ENCODE measurements at places on chromosomes 11 and 22.

DNA sequence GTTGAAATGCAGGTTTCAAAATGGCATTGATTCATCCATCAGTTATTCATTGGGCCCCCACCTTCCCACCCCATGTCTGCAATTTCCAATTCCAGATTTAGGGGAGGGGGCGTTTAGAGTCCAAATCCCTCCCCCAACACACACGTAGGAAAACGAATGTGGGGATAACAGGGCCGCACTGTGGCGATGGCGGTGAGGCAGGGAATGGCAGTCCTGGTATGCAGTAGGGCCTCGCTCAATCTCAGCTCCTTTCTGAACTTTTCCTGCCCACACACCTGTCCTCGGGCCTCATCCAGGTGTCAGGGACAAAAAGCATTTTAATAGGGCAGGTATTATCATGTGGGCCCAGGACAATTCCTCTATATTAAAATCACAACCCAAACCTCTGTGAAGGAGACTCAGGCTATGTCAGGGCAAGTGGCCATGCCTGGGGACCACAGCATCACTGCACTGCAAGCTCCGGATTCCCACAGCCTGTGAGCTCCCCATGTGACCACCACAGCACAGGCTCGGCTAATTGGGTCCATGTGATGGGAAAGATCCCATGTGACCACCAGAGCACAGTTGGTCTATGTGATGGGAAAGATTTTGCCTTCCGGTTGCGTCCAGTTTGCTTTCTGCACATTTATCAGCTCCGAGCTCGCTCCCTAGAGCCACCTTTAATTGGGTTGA is 44.5 kb downstream of the RTL6 start:
- no peak for DNase-seq

GRCh38 chr22:21949948-21950347 is 2.7 kb downstream of the PPM1F start:
- DNase-seq: no peak

DNA sequence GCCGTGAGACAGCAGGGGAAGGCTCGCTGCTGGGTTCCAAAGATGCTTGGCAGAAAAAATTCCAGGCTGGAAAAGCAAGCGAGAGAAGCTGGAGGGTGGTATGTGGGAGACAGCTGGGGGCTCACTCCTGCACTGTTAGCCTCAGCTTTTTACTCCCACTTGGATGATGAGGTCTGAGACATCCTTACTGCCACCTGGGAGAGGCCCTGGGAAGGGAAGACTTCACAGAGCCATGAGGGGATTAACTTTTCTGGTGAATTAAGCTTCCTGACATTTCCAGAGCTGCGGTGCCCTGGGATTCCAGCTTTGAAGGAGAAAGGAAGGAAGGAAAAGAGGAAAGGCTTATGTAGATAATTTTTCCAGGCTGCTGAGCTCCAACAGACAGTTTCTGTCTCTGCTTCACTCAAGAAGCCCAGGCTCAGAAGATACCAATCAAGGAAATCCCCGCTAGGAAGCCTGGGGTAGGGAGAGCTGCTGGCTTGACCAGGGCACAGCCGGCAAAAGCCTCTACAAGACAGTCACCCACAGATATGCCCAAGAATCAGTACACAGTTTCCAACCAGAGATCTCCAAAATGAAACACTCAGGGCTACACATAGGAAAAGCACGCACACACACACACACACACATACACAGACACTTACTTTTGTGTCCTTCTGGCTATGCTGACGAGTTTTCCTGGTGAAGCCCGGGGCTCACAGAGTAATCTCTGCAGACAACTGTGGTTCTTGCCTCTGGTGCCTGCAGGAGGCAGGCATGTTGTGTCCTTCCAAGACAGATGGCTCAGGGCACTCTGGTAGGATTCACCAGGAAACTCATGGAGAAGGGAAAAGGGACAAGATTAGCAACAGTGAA is 907 bp downstream of the MCHR1 start:
- no peak for DNase-seq

DNA sequence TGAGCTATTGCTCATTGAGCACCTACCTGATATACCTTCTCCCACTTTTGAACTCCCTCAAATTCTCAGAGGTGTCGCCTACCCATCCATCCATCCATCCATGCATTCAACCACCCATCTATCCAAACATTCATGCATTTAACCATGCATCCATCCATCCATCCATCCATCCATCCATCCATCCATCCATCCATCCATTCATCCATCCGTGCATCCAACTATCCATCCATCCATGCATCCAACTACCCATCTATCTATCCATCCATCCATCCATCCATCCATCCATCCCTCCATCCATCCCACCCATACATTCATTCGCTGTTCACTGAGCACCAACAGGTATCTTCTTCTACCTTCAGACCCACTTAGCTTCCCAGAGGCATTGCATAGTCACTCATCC is 342.8 kb downstream of the CTTN start:
- DNase-seq: no peak

DNA sequence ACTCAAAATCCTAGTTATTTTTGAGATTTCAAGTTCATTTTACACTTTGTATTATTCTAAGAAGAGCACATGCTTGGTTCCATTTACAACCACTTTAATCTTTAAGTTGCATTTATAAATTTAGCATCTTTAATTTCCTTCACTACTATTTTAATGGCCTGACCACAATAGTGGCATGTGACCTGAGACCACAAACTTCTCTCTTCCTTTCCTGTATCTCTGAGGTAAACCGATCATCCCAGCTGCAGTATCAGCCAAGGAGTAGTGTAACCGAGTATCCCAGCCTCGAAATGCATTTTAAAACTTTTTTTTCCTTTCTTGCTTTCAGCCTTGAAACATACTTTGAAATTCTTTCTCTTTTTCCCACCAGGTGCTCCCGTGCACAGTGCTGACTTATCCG is 28.7 kb upstream of the CBX6 start:
- no peak for DNase-seq

DNA sequence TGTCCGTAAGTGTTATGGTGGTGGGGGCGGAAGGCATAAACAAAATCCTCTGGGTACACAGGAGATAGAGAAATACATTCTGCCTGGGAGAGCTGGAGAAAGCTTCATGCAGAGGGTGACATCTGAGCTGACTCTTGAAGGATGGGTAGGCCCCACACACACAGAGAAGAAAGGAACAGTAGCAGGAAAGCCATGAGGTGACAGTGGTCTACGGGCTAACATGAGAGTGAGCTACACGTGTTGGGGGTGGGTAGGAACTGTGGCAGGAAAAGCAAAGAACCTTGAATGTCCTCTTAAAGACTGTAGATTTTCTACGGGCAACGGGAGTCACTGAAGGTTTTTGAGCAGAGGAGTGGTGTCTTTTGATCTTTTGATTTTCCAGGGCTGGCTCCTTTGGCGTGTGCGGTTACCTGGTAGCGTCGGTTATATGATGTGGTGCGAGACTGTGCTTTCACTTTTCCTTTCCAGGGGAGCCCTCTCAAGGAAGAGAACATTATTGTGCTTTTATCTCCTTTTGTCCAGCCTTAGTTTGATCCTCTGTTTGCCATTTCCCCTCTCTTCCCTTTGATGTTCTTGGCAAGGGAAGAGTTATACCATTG is 39.7 kb downstream of the ADAMTS8 start:
- DNase-seq: no peak

DNA sequence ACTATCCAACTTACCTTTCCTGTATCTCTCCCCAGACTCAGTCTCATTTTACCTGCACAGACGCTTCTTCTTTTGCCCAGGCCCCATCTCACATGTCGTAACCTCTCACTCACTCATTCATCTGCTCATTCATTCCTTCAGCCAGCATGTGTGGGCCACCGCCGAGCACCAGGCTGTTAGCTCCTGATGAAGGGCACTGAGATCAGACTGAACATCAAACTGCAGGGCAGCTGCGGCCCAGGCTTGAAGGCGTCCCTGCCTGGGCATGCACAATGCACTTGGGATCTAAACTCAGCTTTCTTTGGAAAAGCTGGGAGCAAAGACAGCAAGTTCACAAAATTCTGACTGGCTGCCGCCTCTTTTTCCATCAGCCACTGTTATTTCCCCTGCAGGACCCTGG is 1456.3 kb downstream of the BRD1 start:
- DNase-seq: no peak

GRCh38 chr11:103055221-103055890 is 36.6 kb downstream of the DCUN1D5 start:
- no peak for DNase-seq

- no peak for DNase-seq
These were observed 441.8 kb downstream of the TBC1D22A start for GRCh38 chr22:47204002-47204979.

Data from activated CD4-positive, alpha-beta T cell treated with anti-CD3 and anti-CD28 coated beads for 24 hours (primary cell).